Activated CD8-positive, alpha-beta T cell treated with anti-CD3 and anti-CD28 coated beads for 36 hours (primary cell): ENCODE measurements at places on chromosomes 12 and 14. TPM values are rescaled to one million over a fixed set of nuclear protein-coding genes. Genes with fewer than 3 reads are reported as not detected.

The LUM gene
- total RNA-seq: not detected

DNA sequence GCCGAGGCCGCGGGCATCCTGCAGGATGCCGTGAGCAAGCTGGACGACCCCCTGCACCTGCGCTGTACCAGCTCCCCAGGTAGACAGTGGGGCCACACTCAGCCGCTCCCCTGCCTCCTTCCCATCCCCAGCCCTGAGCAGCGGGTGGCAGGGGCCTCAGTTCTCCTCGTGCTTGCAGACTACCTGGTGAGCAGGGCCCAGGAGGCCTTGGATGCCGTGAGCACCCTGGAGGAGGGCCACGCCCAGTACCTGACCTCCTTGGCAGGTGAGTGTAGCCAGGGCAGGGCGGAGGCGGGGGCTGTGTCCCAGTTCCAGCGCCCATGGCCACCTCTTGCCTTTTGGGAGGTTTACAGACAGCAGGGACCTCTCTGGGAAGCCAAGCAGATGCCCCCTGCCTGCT, 22.9 kb downstream of the HIP1R start:
- no peak for DNase-seq

DNA sequence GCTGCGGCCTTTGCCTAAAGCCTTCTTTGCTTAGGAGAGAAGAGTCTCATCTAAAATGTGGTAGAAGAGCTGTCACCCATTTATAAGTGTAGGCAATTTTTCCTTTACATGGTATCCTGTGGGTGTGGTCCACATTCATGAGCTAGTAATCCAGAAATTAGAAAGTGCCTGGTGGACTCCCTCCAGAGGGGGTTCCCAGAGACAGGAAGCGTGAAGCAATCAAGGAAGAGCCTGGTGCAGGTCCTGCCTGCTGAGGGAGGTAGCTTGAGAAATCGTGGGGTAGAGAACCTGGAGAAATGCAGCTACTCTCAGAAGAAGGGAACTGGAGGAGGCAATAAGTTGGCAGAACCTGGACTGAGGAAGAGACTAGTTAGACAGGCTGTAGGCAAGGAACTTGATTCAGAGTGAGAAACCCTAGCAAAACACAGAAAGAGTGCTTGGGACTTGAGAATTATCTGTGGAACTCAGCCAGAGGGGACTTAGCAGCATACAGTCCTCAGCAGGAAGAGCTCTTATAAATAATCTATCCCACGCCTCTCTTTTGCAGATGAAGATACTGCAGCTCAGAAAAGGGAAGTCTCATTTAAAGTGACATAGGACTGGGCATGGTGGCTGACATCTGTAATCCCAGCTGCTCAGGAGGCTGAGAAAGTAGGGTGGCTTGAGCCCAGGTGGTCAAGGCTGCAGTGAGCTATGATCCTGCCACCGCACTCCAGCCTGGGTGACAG, 182.4 kb upstream of the CCND2 start:
- no peak for DNase-seq

The MEG3 gene
- total RNA-seq: not detected

The NID2 gene
- not detected for total RNA-seq

DNA sequence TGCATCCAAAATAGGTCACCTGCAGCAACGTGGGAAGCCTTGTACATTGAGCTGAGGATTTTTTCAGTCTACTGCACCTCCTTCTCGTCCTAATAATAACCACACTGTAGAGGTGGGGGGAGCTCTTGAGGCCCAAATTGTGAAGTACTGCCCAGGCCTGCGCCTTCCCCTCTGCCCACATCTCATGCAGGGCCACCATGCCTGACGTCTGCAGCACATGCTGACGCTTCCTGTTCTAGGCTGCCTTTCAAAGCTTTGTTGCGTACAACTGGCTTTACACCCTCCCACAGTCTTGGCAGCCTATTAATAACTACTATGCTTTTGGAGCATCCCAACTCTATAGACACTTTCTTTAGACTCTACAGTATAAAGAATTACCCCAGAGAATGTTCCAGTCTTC, 26.5 kb upstream of the TTC7B start:
- peak; percentile 8 for DNase-seq

- no peak for DNase-seq
Measured at GRCh38 chr12:131312793-131313545, 359.3 kb downstream of the ADGRD1 start.

GRCh38 chr14:42113358-42114069, 506.8 kb downstream of the LRFN5 start:
- no peak for DNase-seq

GRCh38 chr12:12097891-12098690, 27.4 kb downstream of the BCL2L14 start:
- DNase-seq: no peak

- no peak for DNase-seq
Measured at GRCh38 chr12:103855036-103855712, 14.1 kb upstream of the NT5DC3 start.

GRCh38 chr14:63764103-63764502, 36.2 kb upstream of the SGPP1 start:
- no peak for DNase-seq

DNA sequence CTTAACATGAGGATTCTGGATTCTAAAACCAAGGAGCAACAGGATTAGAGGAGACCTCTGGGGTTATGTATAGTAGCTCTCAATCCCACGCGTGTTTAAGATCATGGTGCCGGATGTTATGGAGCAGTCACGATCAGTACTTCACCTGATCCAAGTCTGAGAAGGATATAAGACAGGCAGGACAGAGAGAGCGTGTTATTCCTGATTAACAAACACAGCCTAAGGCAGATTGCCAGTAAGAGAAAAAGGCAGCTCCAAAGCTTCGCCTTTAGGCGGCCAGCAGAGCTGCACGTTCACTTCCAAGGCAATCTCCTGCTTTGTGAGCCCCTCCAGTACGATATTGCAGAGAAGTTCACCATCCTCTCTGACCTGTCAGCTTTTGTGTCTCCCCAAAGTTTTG, 5.5 kb downstream of the SETD3 start:
- DNase-seq: no peak

GRCh38 chr14:34817768-34818167, 57.4 kb downstream of the BAZ1A start:
- no peak for DNase-seq

- no peak for DNase-seq
Measured at GRCh38 chr12:119710374-119710964, 42.5 kb downstream of the PRKAB1 start.

The SIX6 gene
- not detected for total RNA-seq

The ITGB7 gene
- total RNA-seq: 137 TPM

DNA sequence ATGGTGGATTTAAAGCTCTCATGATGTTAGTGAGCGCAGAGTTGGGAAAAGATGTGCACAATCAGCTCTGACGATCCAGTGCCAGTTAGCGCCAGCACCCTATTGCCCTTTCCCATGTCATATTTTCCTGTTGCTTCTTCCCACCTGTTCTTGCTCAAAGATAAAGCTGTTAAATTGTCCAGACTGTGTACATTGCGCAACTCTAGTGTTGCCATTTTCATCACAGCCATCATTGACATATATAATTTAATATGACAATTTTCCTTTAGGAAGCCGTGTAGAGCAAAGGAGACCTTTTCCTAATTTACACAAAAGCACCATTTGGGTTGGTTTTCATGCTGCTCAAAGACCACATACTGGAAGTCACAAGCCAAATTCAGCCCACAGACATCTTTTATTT, 5.7 kb upstream of the C12orf42 start:
- no peak for DNase-seq

- no peak for DNase-seq
Measured at GRCh38 chr14:104678346-104678745, 11.1 kb upstream of the INF2 start.

GRCh38 chr14:74618078-74618952, 6.3 kb upstream of the LTBP2 start:
- peak; percentile 91 for DNase-seq

The SSTR1 gene
- not detected for total RNA-seq

DNA sequence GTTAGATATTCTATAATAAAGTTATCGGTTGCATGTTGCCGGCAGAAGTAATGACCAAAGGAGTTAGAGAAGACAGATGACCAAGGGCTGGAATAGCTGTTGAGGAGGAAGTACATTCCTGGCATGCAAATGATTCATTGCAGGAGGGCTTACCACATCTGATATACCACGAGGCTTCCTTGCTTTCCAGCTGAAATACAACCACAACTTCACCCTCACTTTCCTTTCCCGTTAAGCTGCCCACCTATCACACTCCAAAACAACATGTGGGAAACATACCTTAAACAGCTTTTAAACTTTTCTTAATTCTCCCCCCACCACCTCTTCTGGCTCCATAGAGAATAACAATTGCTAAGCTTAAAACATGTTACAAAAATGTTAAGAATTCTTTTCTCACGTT, 594.1 kb downstream of the NRXN3 start:
- no peak for DNase-seq

The MRPS35 gene
- total RNA-seq: 60.5 TPM

DNA sequence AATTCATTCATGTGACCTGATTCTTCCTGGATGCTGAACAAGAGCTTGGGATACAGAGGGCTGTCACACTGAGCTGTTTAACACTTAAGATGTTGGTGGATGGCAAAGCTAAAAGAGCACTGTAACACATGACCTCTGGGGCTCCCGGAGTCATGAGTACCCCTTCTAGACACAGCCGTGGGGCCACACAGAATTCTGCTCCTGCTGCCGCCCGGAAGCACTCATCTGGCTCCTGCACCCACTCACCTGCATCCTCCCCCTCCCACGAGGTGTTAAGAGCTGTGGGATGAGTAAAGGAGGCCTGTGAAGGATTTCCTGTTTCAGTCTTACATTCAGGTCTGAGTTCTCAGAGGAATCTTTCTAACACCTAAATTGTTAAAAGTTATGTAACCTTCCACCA, 78.0 kb upstream of the SSTR1 start:
- DNase-seq: peak; percentile 40

DNA sequence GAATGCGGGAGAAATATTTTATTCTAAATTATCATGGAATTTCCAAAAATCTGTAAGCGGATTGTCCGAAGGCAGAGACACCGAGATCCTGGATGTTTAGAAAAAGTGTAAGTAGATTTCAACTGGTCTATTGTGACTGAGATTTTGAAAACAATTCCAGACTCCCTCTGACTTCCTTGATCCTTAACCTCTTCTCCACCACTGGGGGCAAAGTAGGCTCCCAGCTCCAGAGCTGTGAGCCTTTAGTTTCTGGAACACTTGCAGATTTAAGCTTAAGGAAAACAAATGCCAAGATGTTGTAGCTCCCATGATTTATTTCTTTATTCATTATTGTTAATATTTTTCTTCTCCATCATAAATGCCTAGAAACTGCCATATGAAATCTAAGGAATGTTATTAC, 1320.5 kb upstream of the SEL1L start:
- DNase-seq: no peak

GRCh38 chr12:26789731-26790644, 43.0 kb downstream of the ITPR2 start:
- no peak for DNase-seq

- DNase-seq: peak; percentile 78
Measured at GRCh38 chr12:68641138-68641537, 30.4 kb downstream of the RAP1B start.

DNA sequence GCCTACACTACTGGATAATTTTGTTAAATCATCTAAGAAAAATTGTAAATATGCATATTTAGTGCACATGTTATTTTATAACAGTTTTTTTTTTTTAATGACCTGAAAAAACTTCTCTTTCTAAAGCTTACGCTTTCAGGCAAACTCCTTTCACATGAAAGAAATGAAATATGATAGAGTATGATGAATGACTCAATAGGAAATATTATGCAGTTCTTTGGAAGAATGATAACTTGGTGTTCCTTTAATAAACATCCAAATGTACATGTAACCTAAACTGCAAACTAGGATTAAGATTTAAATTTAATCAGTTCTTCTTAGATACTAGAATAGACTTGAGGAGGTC, 136.6 kb downstream of the FGD4 start:
- DNase-seq: no peak

DNA sequence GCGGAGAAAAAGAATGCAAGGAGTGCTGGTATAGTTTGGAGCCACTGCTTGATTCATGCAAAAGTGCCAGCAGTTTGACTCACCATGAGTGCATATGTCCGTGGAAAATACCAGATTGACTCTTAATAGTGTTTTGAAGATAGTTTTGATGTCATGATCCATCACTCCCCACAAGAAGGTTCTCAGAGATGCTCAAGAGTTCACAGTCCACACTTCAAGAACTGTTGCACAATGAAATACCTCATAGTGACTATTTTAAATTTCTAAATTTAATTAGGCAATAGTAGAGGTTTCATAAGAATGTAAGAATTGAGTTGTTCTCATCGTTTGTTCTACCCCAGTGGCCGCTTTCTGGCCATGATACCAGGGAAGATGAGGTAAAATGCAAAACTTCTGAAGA, 286.6 kb upstream of the RGS6 start:
- no peak for DNase-seq

DNA sequence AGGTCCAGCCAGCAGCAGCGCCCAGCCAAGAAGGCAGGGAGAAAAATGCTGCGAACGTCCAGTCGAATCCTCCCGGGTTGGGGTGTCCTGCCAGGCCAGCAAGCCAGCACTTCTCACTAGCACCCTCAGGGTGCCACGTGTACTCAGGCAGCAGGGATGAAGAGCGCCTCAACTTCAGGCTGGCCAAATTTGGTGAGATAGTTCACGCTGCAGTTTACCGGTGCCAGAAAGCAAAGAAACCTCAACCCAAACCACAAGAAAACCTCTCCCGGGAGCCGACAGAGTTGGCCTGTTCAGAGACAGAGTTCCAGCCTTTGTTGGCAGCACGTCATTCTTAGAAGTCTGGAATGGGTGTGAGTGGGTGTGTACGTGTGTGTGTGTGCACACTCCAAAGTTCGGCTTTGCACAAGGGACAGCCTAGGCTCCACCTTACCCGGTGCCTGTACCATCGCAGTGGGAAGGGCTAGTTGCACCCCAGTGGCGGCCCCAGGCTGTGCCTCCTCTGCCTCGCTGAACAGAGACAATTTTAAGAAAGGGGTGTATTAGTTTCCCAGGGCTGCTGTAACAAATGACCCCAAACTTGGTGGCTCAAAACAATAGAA, 42.1 kb downstream of the ELK3 start:
- peak; percentile 17 for DNase-seq

The TRPV4 gene
- total RNA-seq: not detected

GRCh38 chr12:26870491-26871419, 37.8 kb upstream of the ITPR2 start:
- no peak for DNase-seq

- no peak for DNase-seq
Measured at GRCh38 chr14:104211215-104211614, 72.8 kb downstream of the KIF26A start.

The SLC7A8 gene
- 1.5 TPM for total RNA-seq

DNA sequence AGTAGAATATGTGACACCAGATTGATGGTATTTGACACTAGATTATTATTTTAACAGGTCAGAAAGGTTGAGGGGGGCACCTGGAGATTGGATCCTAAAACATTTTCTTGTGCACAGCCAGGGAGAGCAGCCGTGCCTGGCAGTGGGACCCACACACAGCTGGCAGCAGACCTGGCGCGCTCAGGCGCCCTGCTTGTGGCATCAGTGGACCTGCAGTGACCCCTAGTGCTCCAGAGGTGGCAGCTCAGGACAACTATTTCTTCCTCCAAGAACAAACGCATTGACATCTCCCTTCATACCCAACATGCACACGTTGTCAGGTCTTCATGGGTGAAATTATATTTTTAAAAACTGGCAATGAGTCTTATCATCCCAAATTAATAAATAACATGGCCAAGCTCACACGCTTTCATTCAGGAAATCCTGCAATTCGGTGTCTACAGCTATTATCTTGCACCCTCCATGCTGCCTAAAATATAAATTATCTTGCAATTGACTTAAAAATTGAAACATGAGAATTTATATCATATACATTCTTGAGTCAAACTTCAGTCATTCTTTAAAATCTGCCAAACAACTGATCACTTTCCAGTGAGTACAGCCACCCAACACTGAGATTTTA, 7.7 kb upstream of the TMEM132D start:
- DNase-seq: peak; percentile 43

- DNase-seq: no peak
Measured at GRCh38 chr14:82009993-82010392, 476.3 kb upstream of the SEL1L start.
